ENCODE measurements at places on chromosomes 6 and 20.

DNA sequence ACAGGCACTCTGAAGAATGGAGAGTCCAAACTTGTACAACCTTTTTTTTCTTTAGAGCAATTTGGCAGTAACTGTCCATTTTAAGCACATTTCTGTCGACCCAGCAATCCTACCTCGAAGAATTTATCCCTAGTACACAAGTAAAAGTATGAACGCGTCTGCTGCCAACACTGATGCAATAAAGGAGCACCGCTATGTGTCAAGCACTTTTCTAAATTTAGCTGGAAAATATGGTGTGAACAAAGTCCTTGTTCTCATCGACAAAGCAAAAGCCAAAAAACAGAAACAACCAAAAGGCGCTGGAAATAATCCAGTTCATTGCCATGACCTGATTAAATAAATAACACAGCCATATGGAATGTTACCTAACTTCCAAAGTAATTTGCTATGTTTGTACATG is 1.1 kb downstream of the DPM1 start:
- no peak for DNase-seq

DNA sequence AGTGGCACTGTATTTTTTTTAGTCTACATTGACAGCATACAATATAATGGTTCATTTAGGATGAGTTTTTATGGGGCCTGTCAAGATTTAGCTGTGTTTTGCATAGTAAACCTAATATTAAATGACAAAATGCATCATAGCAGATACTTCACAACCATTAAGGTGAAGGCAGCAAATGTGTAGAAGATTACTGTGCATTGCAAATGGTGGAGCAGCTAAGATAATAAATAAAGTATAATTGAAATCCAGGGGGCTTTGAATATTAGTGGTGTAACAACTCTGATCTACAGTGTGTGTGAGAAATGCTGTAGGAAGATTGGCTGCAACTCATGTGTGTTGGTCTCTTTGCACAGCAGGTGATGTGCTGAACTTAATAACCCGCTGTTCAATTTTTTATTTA is 801.9 kb upstream of the CITED2 start:
- DNase-seq: no peak

DNA sequence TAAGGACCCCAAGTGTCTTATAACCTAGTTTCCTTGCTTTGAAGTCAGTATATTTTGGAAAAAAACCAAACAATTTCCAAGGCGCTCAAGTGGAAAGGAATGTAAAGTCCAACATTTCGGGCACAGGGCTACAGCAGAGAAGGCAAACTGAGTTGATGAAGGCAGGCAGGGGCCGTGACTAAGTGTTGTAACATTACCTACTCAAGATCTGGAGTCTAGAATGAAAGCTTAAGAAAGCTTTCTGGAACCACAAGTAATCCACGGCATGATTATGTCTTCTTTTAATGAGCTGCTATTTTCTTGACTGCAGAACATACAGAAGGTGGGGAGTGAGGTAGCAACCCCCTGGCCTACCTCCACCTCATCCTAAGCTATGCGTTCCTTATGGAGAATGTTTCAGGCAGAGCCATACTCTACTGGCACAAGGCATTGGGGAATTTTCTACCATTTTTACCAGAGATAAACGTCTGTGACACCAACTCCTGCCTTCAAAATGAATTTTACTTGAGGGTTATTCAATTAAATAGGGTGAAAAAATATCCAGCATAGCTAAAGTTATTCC is 4.3 kb downstream of the PPP1R10 start:
- no peak for DNase-seq

DNA sequence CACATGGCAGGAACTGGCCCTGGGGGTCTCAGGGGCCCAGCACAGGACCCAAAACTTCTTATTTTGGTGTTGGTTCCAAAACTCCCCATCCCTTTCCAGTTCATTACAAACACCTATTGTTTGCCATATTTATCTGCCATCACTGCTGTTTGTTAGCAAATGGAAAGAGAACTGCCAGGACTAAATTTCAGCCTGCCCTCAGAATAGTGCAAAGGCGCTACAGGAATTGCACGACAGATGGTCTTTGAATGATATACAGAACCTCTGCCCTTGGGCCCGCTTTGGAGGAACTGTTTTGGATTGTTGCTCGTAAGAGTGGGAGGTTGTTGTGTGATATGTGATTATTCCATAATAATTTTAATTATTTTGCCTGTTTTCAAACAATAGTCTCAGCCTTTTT is 199.0 kb upstream of the FBXL4 start:
- DNase-seq: no peak

GRCh38 chr6:5205877-5206850 is 54.6 kb downstream of the LYRM4 start:
- DNase-seq: no peak

GRCh38 chr20:23061734-23062561 is 12.5 kb upstream of the THBD start:
- no peak for DNase-seq

DNA sequence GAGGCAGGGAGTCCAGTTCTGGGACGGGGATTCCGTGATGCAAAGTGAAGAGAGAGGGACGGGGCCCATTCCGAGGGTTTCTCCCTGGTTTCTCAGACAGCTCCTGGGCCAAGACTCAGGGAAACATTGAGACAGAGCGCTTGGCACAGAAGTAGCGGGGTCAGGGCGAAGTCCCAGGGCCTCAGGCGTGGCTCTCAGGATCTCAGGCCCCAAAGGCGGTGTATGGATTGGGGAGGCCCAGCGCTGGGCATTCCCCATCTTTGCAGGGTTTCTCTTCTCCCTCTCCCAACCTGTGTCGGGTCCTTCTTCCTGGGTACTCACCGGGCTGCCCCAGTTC is 35.9 kb upstream of the HLA-G start:
- DNase-seq: no peak

DNA sequence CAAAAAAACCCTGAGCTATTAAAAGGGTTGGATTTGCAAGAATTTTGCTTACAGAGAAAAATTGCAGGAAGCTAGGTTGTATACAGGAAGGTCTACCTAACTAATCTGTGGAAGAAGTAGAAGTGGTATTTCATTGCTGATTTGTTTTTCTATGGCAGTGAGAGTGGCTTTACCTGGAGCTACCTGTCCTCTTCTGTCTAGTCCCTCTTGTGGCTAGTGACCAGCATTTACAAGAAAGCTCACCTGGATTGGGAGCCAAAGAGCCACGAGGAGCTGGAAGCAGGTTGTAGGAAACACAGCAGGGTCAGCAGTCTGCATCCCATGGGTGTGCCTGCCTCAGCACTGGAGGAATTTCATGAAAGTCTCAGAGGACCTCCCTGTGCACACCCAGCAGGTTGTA is 120.3 kb upstream of the RALGAPA2 start:
- no peak for DNase-seq

- DNase-seq: no peak
Observed at GRCh38 chr6:36362551-36363370, 24.7 kb downstream of the ETV7 start.

DNA sequence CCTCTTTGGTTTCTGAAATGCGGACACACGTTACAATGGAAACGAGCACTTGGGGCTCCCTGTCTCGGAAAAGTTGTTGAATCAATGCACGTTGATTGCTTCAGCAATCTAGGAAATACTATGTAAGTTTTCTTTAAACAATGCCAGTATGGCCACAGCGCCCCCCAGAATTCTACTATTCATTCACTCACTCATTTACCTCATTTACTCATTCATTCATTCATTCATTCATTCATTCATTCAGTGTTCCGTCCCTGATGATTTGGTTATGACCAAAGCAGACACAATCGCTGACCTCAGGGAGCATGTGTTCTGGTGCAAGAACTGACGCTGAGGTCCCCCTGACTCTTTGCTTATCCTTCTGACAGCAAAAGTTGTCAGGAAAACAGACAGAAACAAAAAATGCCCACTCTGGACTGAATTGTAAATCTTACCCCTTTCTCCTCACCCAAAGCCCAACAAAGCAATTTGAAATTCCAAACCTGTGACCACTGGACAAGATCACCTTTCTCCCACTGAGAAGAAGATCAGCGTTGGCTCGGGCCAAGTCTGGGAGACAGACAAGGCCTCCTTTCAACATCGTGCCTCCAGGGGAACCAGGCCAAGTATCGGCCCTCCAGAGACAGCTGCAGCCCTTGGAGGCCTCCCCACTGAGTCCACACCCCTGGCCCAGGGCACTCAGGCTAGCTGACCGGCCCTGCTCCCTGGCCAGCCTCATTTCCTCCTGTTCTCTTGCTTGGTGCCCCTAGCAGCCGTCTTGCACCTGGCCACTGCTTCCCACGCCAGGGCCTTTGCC is 15.0 kb upstream of the PMEPA1 start:
- no peak for DNase-seq

DNA sequence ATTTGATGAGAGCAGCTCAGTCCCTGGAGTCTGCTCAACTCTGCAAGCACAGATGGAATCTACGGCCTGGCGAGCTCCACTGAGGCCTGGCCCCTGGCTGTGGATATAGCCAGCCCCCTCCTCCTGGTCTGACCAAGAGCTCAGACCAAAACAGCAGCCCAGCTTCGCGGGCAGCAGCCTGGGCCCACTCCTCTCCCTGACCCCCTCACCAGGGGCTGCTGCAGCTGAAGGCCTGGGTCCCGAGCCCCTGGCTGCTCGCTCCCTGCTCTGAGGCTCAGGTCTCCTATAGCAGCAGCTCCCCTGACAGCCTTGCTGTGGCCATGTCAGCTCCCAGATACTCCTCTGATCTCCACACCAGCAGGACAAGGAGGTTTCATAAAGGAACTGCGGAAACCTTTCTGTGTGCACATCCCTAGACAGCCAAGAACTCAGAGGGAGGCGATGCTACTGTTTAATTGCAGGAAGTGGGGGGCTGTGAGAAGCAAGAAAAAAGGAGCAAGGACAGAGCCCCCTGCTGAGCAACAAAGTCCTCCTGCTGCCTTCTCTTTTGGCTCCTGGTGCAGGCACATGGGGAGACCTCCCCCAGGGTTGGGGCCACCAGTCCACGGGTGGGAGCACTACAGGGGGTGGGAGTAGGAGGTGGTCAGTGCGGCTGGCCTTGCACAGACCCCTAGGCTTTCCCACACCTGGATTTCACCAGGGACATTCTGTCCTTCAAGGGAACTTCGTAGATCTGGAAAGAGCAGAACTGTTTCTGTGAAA is 38.7 kb upstream of the CST5 start:
- no peak for DNase-seq

- DNase-seq: no peak
Observed at GRCh38 chr20:39850246-39850645, 838.8 kb downstream of the MAFB start.

- no peak for DNase-seq
Observed at GRCh38 chr6:158448856-158449255, 111.0 kb upstream of the TMEM181 start.

- DNase-seq: no peak
Observed at GRCh38 chr6:45967363-45967762, 48.3 kb downstream of the CLIC5 start.

GRCh38 chr6:105794239-105794638 is 291.9 kb upstream of the PRDM1 start:
- DNase-seq: no peak

DNA sequence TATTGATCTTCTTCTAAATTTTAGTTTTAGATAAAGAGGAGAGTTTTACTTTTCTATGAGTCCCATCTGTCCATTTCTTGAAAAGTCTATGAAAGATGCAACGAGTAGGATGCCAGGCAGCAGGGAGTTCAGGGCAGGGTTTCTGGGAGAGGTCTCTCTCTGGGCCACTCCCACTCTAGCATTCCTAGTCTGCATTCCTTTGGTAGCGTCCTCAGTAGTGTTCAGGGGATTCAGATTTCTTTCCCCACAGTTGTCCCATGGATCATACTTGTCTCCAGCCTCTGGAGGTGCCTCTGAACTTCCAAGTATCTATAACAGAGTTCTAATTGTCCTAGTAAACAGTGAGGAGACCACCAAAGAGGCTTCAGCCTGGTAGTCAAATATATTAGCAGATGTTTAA is 225.3 kb downstream of the RIMS1 start:
- no peak for DNase-seq

- DNase-seq: no peak
Observed at GRCh38 chr6:3195695-3196497, 31.6 kb downstream of the TUBB2B start.

DNA sequence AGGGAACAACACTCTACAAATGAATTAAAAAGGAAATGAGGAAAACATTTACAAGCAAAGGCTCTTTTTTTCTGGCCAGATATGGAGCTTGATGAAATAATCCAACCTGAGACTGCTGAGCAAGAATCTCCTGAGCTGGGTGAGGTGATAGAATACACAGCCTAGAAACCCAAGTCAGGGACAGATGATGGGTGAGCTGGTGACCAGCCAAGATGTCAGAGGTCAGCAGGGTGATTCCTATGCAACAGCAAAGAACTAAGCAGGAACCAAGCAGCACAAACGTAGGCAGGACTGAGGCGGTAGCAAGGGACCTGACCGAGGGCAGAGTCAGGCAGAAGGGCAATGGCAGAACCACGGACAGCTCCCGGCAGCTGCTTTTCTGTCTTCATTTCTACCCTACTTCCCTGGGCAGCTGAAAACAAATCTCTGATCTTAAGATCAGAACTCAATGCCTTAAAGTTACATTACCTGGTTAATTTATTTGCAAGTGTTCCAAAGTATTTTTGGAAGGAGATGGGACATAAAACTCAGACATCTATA is 75.1 kb downstream of the CDC40 start:
- DNase-seq: no peak

- DNase-seq: no peak
Observed at GRCh38 chr6:18264923-18265377, 620 bp upstream of the DEK start.

DNA sequence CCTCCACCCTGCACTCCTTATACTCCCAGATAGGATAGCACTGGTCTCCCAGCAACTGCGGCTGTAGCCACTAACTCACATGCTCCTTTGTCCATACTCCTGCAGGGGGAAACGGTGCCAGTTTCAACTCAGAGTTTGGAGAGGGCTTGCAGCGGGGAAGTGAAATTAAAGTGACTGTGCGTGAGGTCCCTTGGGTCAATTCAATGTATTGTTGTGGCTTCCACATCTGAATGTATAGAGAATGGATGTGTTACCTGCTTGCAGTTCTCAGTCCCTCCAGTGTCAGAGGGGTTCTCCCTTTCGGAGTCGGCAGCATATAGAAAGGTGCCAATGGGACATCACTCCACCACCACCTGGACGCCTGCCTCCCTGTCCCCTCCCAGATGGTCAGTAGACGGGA is 93.6 kb upstream of the CNKSR3 start:
- DNase-seq: no peak

- no peak for DNase-seq
Observed at GRCh38 chr20:1127840-1128239, 9.4 kb downstream of the PSMF1 start.

- no peak for DNase-seq
Observed at GRCh38 chr6:135638108-135638507, 140.6 kb upstream of the AHI1 start.

All from activated T-cell treated with anti-CD3 and anti-CD28 coated beads, Interleukin-2, amount 50 U/mL, for 48 hours (primary cell).